Umbilical cord (tissue), 2 donors: ENCODE measurements at places on chromosomes 13 and 19.

- DNase-seq: peak; percentile 19
These were observed 437.3 kb upstream of the HTR2A start for GRCh38 chr13:47334173-47334572.

DNA sequence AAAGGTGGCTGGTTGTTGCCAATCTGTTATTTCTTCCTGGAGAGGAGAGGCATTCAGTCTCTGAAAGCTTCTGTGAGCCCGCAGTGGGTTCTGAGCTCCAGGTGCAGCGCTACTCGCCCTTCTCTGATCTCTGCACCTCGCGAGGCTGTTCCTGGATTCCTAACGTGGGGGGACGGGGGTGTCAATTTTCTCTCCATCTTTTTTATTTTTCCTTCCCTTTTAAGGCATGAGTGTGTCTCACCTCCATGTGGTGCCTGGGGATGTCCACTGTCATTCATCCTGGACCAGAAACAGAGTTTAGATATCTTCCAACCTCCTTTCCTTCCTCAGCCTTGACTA, 626 bp downstream of the ZNF233 start:
- no peak for DNase-seq

GRCh38 chr19:4692251-4693077, 22.3 kb upstream of the MYDGF start:
- DNase-seq: no peak

- peak; percentile 50 for DNase-seq
These were observed 140.6 kb downstream of the LHFPL6 start for GRCh38 chr13:39462428-39462827.

DNA sequence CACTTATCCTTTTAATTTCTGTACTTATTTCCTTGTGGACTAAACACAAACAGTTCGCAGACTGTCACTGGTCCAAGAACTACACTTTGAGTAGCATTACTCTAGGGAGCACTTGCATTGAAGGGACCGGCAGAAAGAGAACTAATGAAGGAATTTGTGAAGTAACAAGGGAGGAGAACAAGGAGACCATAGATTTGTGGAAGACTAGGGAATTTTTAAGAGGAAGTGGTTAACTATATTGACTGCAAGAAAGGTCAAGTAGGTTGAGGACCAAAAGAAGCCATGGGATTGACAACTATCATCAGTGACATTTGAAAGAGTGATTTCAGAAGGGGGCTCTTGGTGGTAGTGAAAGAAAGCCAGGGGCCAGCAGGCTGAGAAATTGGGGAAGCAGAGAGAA, 4.0 kb upstream of the RB1 start:
- no peak for DNase-seq

DNA sequence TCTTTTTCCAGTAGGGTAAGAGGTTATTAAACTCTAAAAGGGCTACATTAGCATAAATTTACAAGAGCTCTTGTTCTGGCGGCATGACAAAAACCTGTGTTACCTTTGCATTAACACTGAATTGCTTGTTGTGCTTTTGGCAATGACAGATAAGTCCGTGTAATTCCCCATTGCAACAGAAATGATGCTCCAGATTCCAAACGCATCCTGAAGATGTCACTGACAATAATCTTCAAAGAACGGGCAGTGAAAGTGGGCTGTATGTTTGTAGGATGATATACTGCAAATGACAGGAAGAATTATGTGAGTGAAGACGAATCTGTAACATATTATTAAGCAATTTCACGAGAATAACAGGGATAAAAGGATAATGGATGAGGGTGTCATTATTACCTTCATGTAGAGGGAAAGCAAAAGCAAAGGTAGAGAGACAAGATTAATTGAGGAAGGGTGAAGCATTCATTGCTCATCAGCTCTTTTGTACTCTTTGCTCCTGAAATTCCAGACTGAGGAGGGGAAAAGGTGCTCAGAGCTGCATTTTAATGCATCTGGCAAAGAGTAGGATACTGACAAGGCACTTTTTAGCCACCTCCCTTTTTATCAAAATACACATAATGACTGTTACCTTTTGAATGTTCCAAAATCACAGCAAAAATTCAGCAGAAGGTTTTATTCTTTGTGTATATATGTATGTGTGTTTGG, 38.5 kb upstream of the MAB21L1 start:
- DNase-seq: no peak

- no peak for DNase-seq
These were observed 30.7 kb upstream of the VSTM2B start for GRCh38 chr19:29495091-29495490.

GRCh38 chr13:60627071-60627686, 230.2 kb downstream of the TDRD3 start:
- peak; percentile 28 for DNase-seq

DNA sequence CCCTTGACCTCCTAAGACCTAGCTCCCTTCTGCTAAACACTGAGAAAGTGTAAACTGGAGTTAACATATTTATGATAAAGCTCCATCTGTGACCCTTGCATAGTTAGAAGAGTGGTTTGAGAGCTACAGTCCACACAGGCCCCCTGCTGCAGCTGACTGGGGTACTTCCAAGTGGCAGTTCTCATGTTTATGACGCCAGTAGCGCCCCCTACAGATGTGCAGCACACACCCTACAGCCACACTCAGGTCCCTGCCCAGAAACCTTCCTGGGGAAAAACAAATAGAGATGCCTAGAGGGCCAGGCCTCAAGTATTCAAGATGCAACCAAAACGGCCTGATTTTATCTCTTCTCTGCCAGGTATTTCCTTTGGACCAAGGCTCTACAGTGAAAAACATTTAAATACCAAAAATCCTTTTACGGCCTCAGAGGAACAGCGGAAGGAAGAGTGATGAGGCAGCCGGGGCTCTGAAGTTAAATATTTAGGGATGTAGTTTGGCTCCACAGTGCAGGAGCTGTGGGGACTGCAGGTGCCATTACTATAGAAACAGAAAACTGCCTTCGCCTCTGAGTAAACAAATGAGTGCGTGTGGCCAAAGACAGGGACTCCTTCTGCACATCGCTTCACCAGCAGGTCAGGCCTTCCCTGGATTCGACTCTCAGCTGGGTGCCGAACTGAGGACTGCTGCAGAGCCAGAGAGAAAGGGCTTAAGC, 553.1 kb downstream of the EFNB2 start:
- DNase-seq: no peak

- DNase-seq: no peak
These were observed 280.5 kb downstream of the UQCRFS1 start for GRCh38 chr19:28932446-28932845.

- DNase-seq: no peak
These were observed 14.0 kb downstream of the SCGB2B2 start for GRCh38 chr19:34662919-34663318.

DNA sequence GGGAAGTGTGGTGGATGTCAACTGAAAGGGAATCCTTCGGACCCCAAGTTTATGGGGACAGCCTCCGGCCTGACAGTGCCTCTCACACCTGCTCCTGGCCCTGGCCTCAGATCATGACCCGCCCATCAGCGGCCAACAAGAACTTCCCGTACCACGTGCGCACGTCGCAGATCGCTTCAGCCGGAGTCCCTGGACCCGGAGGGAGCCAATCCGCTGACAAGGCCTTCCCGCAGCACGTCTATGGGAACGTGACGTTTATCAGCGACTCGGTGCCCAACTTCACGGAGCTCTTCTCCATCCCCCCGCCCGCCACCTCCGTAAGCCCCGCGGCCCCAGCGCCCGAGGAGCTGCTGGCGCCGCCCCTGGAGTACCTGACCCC, 2.0 kb upstream of the MEGF8 start:
- no peak for DNase-seq

- peak; percentile 4 for DNase-seq
These were observed 74.8 kb downstream of the ZNF536 start for GRCh38 chr19:30446850-30447552.

GRCh38 chr19:2517881-2518601, 42.1 kb downstream of the GADD45B start:
- DNase-seq: no peak

DNA sequence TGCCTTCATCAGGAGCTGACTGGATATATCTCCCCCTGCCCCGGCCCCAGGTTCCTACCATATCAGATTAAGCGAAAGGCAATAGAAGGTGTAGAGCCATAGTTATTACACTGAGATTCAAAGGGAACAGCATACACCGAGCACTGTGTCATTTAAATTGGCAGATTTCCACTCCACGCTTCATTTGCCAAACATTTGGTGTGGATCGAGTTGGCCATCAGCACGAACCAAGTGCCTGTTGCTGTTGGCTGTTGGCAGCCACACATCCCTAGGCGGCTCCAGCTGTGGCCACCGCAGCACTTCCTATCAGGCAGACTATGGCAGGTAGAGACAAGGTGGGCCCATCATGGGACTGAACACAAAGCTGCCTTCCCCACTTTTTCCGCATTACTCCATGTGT, 115.8 kb downstream of the CCNA1 start:
- DNase-seq: no peak
